AG08396 (cell line): ENCODE measurements at places on chromosomes 2 and 18.

GRCh38 chr18:51350081-51350480 is 152.6 kb upstream of the MEX3C start:
- no peak for DNase-seq

DNA sequence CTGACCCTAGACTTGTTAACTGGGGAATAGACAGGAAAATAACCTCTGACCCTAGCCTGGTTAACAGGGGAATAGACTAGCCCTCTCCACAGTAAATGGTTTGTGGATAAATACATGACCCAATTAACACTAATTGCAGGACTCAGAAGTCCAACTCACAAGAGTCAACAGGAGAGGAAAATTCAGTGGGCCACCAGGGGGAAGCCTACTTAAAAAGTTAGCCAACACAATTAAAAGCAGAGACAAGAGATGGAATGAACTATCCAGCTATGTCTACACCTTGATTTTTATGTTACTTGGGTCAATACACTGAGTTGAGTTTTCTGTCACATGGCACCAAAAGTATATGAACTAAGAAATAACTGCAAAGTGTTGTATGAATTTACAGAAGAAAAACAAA is 158.8 kb upstream of the SLC39A10 start:
- DNase-seq = no peak

DNA sequence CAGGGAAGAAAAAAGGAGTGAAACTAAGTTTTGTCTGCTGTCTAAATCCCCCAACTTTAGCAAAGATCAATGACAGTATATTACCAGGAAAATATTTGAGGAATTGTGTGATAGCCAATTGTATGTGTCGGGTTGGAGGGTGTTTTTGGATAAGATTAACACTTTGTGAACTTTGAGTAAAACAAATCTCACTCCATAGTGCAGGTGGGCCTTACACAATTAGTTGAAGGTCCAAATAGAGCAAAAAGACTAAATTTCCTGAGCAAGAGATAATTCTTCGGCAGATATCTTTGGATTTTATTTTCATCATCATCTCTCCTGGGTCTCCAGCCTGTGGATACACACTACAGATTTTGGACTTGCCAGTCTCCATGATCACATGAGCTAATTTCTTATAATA is 152.8 kb upstream of the CWC22 start:
- DNase-seq = no peak

DNA sequence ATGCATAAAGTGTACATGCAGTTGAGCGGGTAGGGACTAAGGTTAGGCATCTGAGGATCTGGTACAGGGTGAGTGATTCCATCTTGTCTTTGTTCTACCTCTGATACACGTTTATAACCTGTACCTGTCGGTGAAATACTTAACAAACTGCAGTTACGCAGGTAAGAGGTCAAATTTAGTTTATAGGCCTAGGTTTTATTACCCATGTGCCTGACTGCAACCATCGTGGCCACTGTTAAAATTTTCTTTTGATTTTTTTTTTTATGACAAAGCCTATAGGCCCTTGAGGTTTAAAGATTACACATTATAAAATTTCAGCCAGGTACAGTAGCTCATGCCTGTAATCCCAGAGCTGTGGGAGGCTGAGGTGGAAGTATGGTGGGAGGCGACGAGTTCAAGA is 15.4 kb upstream of the HNMT start:
- DNase-seq = no peak

DNA sequence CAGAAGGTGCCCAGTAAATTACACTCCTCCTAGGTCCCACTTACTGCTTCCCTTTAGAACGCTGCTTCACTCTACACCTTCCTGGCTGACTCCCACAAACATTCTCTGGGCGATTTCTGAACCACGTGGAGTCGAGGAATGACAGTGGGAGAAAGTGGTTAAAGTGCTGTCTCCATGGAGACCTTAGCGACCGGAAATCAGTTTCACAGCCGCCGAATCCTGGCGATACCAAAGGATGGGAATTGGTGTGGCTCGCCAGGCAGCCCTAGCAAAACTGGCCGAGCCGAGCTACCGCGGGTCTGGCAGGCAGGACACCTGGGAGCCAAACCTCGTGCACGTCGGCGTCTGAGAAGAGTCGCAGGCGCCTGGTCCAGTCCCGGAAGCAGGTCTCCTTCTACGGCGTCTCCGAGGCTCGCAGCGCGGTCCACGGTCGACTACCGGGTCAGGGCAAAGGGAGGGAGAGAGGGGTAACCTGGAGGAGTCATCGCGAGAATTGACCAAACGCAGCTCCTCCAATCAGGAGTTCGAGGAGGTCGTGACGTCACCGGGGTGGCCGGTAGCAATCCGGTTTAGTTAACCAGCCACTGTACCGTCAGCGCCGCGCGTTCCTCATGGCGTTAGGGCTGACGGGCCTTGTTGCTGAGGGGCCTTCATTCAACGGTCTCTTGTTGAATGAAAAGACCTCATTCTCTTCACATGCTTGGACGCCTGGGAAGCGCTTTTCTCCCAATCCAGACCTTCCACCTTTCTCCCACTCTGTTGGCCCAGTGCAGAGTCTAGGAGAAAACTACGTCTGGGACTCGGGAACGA is at the start of gene THADA:
Gene THADA (minus strand): TSS at position 436 of the 810 bp plus-strand sequence. CDS start 3,646 bp downstream, outside the sequence.
- peak; percentile 95 for DNase-seq

- DNase-seq = peak; percentile 32
Observed at GRCh38 chr2:160498137-160498536, 4.5 kb upstream of the RBMS1 start.

DNA sequence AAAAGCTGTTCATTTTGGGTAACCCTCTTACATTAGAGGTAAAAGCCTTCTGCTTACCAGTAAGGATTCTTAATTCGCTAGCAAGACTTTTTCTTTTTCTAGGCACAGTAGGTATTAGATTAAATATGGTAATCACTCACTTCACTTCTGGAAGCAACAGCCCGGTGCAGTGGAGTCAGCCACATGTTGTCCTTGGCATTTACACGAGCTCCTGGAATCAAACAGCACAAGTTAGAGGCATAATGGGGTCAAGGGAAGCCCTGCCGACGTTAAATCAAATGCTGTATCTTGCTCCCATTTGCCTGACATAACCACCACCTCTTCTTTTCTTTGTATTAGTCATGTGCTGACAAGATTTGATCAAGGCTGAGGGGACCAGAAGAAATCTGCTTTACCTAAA is 174.1 kb downstream of the ANKRD44 start:
- DNase-seq = no peak

GRCh38 chr2:83369601-83370418 is 1089.3 kb downstream of the SUCLG1 start:
- no peak for DNase-seq

- no peak for DNase-seq
Observed at GRCh38 chr2:18346344-18346743, 214.1 kb downstream of the RDH14 start.

- DNase-seq = no peak
Observed at GRCh38 chr2:106232638-106233349, 38.7 kb upstream of the UXS1 start.

DNA sequence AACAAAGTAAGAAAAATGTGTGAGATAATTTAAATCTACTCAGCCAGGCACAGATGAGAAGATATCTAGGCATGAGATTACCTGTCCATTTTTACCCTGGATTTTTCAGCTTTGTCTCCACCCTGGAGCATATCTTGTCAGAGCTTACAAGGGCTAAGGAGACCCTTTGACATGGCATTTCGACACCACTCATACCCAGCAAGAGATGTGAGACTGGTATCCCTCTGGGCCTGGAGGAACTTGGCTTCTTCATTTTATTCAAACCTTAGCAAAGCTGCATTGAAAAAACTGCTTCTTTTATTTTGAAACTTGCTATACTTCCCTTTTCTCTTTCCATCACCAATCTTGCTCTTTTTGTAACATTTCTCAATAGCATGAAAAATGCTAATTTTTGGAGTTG is 194.9 kb upstream of the HNMT start:
- no peak for DNase-seq

- no peak for DNase-seq
Observed at GRCh38 chr2:164150604-164151003, 414.8 kb upstream of the FIGN start.

DNA sequence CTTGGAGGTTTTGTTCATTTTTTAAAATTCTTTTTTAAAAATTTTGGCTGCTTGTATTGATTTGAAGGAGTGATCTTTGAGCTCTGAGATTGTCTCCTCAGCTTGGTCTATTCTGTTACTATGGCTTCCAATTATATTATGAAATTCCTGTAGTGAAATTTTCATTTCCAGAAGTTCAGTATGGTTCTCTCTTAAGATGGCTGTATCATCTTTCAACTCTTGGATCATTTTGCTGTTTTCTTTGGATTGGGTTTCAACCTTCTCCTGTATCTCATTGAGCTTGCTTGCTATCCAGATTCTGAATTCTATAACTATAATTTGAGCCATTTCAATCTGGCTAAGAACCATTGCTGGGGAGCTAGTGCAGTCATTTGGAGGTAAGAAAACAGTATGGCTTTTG is 270.8 kb upstream of the NT5C1B start:
- no peak for DNase-seq

DNA sequence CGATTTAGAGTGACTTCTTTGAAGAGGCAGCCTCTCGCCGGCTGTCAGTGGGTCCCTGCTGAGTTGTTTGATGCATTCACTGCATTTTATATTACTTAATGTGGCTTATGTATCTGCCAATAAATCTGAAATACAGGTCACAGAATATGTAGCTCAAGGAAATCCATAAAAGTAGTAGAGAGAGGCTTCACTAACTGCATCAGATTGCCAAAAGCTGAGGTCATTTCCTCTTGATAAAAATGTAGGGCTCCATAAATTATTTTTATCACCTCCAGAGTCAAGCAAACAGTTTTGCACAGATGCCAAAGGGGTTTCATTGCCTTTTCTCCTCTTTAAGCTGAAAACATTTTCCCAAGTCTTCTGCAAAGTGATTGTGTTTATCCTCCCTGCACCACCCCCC is 36.5 kb upstream of the CCDC93 start:
- DNase-seq = no peak

- DNase-seq = no peak
Observed at GRCh38 chr18:67672155-67672554, 155.6 kb upstream of the DSEL start.

DNA sequence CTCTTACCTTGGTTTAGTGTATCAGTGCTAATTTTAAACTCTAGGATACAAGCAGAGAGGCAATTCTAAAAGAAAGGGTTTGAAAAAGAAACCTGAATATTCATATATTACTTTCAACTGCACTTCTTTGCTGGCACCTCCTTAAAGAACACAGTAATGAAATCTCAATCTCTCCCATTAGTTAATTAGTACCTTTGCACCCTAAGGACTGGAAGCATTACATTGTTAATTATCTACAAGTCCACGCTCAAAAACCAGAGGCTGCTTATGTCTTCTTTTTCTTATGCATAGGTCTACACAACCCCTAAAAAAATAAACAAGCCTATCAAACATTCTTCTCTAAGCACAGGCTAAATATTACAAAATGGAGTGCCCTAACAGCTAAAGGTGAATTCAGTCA is 20.2 kb downstream of the EPHA4 start:
- no peak for DNase-seq
